ENCODE measurements at places on chromosomes 7 and 10.

DNA sequence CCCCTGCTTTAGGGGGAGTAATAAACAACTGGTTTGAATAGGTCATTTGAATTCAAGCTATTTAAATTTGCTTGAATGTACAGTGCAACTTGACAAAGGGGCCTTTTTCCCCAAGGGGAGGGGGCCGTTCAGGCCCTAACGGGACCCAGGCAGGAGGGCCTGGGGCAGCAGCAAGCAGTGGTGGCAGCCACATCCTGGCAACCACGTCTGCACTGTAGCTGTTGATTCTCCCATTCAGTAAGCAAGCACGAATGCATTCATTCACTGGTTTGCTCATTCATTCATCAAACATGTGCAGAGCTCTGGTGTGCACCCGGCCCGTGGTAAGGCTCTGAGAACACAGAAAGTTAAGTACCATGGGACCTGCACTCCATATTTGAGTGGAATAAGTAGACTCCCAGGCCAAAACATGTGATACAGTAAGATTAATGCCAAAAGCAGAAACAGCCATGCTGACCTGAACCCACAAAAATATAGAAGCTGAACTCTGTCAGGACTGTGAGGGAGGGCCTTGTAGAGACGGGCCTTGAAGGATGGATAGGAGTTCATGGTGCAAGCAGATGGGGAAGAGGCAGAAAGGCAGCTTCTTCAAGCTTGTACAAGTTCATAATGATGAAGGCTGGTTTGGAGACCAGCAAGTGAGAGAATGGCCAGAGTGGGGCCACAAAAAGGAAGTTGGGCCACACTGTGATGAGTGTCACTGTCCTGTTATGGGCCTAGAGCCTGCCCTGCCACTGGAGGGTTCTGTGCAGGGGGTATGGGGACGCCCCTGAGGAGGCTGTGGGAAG, 29.3 kb upstream of the C10orf53 start:
- DNase-seq, result no peak

DNA sequence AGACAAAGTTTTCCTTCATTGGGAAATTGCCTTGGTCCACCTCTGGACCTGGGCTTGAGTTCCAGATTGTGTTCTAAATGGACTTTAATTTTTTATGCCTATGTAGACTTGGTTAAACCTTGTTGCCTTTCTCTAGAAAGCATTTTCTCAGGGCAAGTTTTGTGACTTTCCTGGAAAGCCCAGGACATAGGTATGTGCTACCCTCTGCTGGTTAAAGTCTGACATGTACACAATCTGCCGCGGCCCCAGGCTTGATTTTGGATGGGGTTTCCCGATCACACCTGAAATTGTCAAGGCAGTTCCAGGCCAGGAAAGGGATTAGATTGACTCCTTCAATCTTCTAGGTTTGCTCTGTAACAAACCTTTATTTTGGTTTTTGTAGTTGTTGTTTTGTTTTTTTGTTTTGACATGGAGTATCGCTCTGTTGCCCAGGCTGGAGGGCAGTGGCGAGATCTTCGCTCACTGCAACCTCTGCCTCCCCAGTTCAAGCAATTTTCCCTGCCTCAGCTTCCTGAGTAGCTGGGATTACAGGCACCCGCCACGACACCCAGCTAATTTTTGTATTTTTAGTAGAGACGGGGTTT, 14.1 kb upstream of the AKR1B10 start:
- DNase-seq, result peak; percentile 42

GRCh38 chr10:123147635-123148413, at the start of gene HMX2:
HMX2 (plus strand) TSS chr10:123148136; CDS start chr10:123148379, 243 bp downstream.
- DNase-seq, result no peak

- DNase-seq, result no peak
Measured at GRCh38 chr7:11540271-11540761, 291.7 kb downstream of the THSD7A start.

- DNase-seq, result no peak
Measured at GRCh38 chr7:22457471-22457870, 42.5 kb downstream of the STEAP1B start.

DNA sequence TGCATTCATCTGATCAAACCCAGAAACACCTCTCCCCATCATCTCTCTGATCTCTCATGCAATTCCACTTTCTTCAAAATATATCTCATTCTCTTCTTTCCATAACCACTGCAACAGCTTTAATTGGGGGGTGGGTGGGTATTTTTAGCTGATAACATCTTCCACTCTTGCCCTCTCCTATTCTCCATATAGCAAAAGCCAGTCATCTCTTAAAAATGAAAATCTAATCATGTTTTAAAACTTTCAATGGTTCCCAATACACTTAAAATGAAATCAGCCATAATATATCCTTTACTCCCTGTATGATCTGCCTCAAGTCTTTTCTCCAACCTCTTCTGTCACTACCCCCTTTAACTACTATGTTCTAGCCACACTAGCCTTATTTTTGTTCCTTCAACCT, 1.5 kb downstream of the YME1L1 start:
- DNase-seq, result no peak

DNA sequence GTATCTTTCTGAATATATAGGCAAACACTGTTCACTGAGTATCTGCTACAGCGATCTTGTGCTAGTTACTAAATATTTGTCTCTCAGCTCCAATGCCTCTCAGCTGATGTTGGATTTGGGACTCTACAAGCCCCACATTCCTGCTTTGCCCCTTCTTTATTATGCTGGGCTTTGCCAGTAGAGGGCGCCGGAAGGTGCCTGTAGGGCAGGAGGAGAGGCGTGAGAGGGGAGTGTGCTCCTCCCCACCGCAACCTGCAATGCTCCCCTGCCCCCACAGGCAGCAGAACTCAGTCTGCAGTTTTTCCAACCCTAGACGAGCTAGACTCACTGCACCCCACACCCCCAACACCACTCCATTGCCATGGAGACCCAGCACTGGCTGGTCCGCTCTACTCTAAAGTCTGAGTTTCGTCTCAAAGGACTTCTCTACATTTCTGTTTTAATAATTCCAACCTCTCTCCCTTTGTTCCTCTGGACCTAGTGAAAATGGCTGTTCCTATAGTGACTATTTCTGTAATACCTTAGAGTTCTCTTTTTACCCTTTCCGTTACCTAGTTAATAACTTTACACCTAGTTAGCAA, 337.6 kb downstream of the CCSER2 start:
- no peak for DNase-seq

DNA sequence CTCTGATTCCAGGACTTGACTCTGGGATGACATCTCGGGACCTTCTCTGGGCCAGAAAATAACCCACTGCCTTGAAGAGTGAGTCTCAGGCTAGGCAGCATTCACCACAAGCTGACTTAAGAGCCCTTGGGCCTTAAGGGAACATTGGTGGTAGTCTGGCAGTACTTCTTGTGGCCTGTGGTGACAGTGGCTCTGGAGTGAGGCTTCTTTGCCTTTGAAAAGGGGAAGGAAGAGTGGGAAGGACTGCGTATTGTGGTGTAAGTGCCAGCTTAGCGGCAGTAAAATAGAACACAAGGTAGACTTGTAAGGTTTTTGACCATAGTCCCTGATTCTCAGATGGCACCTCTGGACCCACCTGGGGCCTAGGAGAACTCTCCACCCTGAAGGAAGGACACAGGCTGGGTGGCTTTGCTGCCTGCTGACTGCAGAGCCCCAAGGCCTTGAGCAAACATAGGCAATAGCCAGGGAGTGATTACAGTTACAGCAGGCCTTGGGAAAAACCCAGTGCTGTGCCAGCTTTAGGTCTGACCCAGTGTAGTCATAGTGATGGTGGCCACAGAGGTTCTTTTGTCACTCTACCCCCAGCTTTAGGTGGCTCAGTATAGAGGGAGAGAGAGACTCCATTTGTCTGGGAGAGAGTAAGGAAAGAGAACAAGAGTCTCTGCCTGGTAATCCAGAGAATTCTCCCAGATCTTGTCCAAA, 483.9 kb downstream of the SH2D4B start:
- peak; percentile 14 for DNase-seq

DNA sequence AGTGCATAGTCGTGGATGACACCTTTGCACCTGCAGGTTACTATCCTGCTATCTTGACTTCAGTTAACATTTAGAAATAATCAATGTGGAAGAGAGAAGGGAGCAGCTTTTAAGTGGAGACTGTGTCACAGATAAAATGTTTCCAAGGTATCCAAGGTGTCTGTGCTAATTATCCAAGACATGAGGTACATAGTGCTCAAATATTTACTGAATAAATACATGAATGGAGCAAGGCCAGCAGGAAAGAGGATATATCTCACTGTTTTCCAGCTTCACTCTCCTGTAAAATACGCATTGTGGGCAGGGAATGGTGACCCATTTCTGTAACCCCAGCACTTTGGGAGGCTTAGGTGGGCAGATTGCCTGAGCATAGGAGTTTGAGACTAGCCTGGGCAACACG, 552.4 kb downstream of the PHTF2 start:
- no peak for DNase-seq
